ENCODE measurements at places on chromosomes 5 and 9.

DNA sequence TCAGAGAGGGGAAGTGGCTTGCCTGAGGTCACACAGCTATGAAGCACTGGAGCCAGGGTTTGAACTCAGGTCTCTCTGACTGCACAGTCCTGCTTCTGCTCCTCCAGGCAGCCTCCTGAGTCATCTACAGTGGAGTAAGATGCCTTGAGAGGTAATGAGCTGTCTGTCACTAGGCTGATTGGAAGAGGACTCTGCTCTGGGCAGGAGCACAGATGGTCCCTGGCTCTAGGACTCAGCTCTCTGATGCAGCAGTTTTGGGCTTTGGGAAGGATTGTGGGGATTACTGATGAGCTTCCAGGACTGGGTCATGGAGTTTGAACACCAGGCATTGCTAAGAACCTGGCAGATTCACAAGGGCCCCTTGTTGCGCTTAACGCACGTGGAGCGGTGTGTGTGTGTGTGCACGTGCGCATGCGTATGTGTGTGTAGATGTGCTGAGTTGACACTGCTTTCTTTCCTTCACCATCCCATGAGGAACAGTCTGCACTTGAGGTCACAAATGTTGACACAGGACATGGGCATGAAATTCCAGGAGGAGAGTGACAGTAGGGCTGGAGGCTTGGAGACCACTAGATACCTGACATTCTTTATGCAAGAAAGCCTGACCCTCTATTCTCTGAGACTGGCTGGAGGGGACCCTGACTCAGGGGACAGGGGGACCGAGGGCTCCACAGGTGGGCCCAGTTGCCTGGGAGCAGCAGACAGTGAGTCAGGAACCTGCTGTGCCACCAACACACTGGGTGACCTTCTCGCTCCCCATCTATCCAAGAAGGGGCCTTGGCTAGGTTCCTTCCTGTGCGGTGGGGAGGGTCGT lies 170.5 kb downstream of the RGS3 start:
- no peak for DNase-seq

DNA sequence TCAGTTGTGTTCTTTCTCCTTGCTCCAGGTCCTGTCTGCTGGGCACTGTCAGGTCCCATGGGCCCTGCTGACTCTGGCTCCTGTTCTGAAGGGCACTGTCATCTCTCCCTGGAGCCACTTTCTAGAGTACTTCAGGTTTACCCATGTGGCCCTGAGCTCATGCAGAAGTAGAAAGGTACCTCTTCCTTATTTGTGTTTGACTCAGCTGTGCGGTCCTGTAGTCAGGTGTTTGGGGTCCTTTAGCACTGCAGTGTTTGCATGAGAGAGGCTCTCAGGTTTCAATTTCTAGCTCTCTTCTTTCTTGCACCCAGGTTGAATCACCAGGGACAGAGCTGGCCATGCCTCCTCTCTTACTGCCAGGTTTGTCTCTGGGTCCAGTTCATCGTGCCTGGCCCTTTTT lies 71.5 kb downstream of the HSPA4 start:
- no peak for DNase-seq

- DNase-seq = no peak
Observed at GRCh38 chr9:130260816-130261765, 4.5 kb upstream of the HMCN2 start.

- no peak for DNase-seq
Observed at GRCh38 chr5:55039843-55040242, 15.8 kb downstream of the GZMK start.

- DNase-seq = no peak
Observed at GRCh38 chr5:92944903-92945604, 636.0 kb downstream of the NR2F1-AS1 start.

DNA sequence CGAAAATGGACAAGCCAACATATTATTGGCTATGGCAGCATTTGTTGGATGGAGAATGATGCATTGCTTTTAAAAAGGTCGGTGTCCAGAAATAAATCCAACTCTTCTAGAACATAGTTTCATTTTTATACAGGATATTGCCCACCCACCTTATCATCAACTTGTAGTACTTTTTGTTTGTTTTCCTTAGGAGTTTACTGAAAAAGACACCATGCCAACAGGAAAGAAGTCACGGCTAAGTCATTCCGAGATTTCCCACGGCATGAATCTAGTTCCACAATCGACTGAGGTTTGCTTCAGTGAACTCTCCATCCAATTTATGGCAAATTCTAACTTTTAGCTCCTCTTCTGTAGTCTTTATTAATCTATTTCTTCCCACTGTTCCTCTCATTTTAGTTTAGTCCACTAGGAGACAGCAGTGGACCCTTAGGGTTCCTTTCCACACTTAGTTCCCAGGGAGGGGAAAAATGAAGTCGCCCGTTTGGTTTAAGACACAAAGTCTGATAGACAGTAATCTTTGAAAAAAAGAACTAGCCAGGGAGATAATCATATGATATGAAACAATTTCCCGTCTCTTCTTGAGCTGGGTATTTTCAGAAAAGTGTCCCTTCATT lies 237.5 kb downstream of the AP3B1 start:
- no peak for DNase-seq

GRCh38 chr5:138636398-138636944 lies 61.3 kb upstream of the HSPA9 start:
- no peak for DNase-seq

- DNase-seq = no peak
Observed at GRCh38 chr5:59489551-59489950, 404.0 kb downstream of the PDE4D start.

DNA sequence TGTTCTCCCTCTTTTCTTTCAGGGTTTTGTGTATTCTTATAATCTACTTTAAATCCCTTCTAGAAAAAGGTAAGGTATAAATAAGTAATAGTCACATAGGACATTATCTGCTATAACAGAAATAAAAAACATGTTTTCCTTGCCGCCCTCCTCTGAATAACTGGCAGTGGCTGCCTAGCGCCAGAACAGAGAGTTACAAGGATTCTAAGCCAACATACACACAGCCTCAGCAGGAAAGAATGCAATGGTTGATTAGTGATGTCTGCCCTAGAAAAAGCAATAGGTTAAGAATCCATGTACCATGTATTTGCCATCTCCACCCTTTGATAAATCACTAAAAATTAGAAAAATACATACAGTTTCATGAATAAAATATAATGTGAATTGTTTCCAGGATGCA lies 4.9 kb downstream of the MED27 start:
- DNase-seq = no peak

DNA sequence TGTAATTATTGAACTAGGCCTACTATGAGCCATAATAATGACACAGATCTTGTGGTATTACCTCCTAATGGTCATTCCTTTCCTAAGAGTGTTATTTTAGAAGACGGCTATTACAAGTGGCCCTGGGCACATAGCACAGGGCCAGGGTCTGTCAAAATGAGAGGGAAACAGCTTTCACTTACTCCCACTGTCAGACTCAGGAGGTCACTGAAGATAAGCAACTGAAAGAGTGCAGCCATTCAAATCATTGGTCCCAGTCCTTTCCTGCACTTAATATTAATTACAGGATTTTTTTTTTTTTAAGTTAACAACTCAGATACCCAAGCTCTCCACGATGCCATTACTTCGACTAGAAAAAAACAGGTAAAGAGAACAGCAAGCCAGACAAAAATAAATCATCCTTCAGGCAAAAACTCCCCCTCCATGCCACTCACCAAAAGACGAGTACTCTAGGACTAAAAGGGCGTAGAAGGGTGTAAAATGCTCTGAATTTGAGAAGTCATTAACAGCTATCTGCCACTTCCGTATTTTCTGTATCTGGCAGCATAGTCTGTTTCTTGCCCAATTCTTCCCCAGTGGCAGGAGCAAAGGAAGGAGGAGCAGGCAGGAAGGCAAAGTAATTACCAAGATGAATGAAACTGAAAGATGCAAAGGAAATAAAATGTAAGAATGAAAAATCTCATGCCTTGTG lies 87.4 kb downstream of the ZNF608 start:
- no peak for DNase-seq

GRCh38 chr9:5879419-5880181 lies 11.1 kb upstream of the MLANA start:
- peak; percentile 29 for DNase-seq

- DNase-seq = no peak
Observed at GRCh38 chr5:98796197-98796972, 22.9 kb downstream of the RGMB start.

DNA sequence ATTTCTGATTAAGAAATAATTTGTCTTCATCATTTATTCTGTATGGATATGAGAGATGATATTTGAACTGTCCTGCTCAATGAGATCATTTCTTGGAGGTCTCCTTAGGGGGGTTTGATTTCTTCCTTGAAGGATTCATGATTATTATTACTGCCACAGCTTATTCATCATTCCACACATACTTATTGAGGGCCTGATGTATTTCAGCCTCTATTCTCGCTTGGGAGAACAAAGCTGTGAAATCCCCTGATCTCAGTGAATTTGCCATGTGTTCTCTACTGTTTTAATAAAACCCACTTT lies 36.9 kb downstream of the PARP8 start:
- no peak for DNase-seq

GRCh38 chr5:168881427-168882149 lies 302.4 kb upstream of the PANK3 start:
- DNase-seq = peak; percentile 7

- DNase-seq = no peak
Observed at GRCh38 chr5:173998531-173998930, 9.6 kb downstream of the C5orf47 start.

- no peak for DNase-seq
Observed at GRCh38 chr9:71025728-71026127, 95.7 kb downstream of the TRPM3 start.

DNA sequence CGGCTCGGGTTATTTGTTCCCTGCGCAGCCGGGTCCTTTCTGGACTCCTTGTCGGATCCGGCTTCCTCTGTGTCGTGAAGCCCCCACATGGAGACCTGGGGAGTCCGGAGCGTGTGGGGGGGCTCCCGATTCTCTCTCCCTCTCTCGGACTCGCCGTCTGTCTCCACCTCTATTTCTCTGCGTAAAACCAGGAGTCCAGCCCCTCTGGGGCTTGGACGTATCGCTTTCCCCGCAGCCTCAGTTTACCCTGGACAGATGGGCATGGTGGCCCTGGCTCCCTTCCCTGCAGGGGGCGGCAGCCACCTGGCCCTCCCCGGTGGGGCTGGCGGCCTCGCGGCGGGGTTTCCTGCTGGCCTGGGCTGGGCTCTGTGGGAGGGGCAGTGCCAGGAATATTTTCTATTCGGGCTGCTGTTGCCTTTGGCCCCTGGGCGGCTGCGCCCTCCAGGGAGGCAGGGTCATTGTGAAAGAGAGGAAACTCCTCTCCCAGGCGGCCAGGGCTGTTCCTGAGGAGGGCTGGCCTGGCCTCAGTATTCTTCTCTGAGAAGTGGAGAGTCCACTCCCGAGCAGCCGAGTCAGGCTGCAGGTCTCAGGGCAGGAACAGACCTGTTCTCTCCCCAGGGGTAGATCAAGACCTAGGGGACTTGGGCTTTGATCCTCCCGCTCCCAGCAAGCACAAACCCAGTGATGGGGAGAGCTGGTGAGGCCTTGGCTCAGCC lies 665 bp downstream of the ASS1 start:
- DNase-seq = no peak

DNA sequence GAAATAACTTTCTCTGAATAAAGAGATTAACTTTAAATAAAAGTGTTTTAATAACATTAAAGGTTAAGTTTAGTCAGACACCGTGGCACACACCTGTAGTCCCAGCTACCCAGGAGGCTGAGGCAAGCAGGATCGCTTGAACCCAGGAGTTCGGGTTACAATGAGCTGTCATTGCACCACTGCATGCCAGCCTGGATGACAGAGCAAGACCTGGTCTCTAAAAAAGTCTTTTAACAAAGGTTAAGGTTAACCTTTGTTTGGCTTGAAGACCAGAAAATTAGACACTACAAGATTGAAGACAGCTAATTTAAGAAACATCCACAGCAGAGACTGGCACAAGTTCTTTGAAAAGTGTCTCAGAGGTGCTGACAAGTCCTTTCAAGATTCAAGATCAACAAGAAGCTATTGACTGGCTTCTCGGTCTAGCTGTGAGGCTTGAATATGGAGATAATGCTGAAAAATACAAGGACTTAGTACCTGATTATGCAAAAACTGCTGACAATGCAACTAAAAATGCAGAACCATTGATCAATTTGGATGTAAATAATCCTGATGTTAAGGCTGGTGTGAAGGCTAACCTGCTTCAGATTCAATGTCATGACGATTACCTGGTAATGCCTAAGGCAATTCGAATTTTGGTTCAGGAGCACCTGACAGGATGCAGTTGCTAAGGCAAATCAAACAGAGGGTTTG lies 48.8 kb downstream of the FAM81B start:
- DNase-seq = no peak

DNA sequence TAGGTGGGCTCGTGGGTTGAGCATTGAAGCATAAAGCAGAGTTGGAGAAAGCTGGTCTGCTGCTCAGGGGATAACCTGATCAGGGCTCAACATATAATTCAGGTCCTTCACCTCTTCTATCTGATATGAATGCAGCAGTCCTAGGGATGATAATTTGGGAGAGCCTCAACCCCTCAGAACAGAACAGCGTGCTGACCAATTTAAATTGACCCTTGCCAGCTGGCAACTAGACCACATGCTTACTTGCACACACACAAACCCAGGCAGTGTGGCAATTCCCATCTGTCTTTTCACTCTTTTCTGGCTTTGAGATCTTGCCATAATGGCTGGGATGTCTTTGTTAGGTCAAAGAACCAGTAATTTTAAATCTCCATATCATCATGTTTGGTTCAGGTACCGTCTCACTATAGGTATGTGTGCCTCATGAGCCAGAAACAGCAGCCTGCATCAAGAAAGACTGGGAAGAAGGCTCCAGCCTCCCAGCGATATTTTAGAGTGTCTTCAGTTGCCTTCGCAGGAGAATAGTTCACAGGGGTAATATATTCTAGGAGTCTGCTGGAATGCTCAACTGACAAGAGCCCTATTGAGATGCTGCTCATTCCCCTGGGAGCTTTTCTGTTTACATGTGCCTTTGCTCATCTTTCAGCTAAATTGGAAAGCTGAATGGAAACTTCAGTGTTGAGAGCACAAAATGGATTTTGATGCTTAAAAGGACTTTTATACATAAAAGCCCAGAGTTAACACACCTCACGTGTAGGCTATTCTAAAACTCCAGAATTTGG lies 497.6 kb downstream of the RASEF start:
- no peak for DNase-seq

- DNase-seq = peak; percentile 13
Observed at GRCh38 chr5:57598097-57598496, 115.5 kb upstream of the ACTBL2 start.

DNA sequence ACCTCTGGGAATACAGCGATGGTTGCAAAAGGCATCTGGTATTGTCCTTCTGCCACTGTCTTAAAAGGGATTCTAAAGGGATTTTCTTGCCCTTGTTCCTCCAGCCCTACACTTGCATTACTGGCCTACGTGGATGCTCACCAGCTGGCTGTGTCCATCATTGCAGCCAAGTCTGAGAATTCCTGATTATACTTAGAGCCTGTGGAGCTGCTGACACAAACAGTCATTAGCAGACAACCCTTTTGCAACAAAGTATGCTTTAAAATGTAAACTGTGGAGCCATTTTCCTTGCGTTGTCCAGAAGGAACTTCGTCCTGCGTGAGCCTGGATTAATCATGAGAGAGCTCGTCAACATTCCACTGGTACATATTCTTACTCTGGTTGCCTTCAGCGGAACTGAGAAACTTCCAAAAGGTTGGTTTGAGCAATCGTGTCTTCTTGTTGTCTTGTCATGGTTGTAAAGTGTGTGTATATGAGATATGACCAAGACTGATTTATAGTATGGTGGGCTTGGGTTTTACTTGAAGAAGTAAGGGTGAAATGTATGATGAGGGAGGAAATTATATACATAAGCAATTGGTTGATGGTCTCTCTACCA lies at the start of gene MUSK:
TSS of gene MUSK (plus strand) at position 222 of the 598 bp plus-strand sequence. CDS start at position 336, 114 bp downstream.
- DNase-seq = no peak

- no peak for DNase-seq
Observed at GRCh38 chr5:4405614-4406219, 734.4 kb upstream of the ADAMTS16 start.

GRCh38 chr5:172093559-172093958 lies 87.1 kb upstream of the FBXW11 start:
- no peak for DNase-seq

Data from head of caudate nucleus (tissue), 42 donors.